Naive thymus-derived CD8-positive, alpha-beta T cell (primary cell): ENCODE measurements at places on chromosomes 5 and 9. TPM values are rescaled to one million over a fixed set of nuclear protein-coding genes. Genes with fewer than 3 reads are reported as not detected.

DNA sequence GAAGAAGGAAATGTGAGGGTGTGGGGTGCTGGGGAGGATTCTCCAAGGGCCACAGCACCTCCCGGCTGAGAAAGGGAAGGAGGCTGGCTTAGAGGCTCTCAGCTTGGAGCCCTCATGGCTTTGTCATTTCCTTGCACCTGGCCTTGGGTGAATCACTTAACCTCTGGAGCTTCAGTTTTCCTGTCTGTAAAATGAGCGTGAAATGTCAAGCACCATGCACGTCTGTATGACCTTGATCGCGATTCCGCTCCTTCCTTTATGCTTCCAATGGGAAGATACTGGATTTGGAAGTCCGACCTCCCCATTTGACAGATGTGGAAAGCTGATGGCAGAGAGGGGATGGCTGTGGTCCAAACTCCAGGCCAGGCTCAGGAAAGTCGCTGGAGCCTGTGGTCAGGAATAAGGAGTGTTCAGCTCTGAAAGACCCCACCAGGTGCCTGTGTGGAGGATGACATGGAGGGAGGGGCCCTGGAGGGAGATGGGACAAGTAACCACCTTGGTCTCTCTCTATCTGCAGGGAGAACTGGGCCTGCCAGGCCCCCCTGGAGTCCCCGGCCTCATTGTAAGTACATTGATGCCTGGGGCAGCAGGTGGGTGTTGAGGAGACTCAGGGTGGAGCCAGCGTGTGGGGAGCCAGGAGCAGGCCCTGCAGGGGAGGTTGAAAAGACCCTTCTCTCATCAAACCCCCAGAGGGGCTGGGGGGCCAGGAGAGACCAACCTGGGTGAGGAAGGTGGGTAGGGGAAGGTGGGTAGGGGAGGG, 66.5 kb downstream of the COL27A1 start:
- DNase-seq: no peak

GRCh38 chr5:67085616-67086015, 111.0 kb downstream of the CD180 start:
- DNase-seq: no peak

GRCh38 chr9:86424251-86424891, 70.2 kb upstream of the TUT7 start:
- no peak for DNase-seq

DNA sequence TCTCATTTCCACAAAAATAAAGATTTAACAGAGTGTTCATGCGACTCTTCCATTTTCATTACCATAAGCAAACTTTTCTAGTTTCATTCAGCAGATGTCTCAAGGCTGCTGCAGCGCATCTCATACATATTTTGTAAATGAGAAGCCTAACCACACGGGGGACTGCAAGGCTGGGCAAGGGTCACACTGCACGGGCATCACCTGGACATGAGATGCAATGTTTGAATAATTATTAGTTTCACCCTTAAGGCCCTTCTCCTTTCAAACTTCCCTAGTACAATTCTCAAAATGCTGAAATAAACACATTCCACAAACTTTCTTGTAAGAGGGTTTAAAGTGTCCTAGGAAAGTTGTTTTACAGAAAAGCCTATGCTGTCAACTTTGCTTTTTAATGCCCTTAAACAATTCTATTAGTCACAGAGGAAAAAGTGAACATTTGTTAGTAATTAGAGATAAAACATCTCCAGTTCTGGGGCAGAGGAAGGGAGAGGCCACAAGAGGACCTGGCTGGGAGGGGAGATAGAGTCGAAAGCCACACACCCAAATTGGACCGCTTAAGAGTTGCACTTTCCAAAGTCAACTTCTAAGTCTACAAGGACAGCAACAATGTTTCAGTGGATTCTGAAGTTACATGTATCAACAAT, 1.3 kb downstream of the DENND1A start:
- DNase-seq: no peak

GRCh38 chr5:151151793-151152192, 5.8 kb downstream of the ANXA6 start:
- DNase-seq: no peak

- DNase-seq: no peak
Observed at GRCh38 chr9:84916769-84917168, 247.2 kb downstream of the NTRK2 start.

- no peak for DNase-seq
Observed at GRCh38 chr9:91863469-91863868, 86.6 kb downstream of the ROR2 start.

DNA sequence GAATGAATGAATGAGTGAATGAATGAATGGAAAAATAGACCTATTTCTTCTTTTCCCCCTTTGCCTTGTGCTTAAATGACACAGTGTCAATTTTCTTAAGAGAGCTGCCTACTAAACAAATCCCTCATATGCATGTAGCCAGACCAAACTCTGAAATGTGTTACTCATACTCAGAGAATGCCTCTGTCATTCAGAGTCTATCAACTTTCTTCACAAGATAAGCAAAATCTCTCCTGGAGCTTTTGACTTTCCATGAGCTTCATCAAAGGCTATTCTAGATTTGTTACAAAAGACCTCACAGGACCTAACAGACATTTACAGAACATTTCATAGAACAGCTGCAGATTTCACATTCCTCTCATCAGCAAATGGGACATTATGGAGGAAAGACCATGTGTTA, 275.7 kb upstream of the MSX2 start:
- DNase-seq: no peak

PCDHA2 gene
- not detected for total RNA-seq
